ENCODE measurements at places on chromosomes 6 and 20.

DNA sequence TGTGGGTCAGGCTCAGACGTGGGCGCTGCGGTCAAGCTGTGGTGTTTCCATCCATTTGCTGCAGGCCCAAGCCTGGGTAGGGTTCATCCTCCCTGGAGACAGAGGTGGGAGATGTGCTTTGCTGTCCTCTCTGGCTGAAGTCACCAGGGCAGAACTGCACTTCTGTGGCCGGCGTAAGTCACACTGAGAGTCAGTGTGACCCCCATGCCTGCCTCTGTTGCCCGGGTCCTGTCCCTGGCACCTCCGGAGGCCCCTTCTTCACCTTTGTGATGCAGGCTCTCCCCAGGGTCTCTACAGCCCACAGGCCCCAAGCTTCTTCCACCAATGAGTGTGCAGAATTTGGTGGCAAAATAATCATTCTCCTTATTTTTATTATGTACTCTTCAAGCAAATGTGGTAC is 53.8 kb upstream of the DACT2 start:
- no peak for DNase-seq

GRCh38 chr6:33272275-33273128 is 627 bp downstream of the RPS18 start:
- DNase-seq: no peak

DNA sequence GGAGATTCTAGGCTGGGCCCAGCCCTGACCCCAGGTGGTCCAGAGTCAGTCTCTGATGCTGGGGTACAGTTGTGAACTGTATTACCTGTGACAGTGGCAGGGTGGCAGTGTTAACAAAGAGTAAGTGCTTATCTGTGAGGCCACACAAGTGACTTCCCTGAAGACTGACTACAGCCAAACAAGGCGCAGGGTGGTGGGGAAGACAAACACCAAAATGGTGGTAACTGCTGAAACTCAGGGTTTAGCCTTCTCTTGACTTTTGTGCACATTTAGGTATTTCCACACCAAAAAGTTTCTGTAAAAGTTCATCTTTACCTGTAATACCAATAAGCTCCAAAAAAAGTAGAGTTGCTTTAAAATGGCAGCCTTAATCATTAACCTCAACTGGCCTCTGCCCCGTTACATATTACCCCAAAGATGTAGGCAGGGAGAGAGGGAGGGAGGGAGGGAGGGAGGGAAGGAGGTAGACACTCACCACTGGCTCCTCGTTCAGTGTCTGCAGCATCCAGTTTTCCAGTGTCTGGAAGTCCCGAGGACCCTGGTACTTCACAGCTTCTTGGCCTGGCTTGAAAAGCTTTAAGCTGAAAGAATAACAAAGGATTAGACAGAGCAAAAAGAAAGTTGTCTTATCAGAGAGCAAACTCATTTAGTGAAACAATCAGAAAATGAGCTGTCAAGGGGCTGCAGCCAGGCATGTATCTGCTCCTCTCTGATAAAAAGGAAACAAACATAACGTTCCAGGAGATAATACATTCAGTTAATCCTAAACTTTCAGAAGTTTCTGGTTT is 11.3 kb downstream of the TXNDC5 start:
- DNase-seq: no peak

GRCh38 chr6:136527831-136528230 is 22.4 kb downstream of the MAP7 start:
- no peak for DNase-seq

DNA sequence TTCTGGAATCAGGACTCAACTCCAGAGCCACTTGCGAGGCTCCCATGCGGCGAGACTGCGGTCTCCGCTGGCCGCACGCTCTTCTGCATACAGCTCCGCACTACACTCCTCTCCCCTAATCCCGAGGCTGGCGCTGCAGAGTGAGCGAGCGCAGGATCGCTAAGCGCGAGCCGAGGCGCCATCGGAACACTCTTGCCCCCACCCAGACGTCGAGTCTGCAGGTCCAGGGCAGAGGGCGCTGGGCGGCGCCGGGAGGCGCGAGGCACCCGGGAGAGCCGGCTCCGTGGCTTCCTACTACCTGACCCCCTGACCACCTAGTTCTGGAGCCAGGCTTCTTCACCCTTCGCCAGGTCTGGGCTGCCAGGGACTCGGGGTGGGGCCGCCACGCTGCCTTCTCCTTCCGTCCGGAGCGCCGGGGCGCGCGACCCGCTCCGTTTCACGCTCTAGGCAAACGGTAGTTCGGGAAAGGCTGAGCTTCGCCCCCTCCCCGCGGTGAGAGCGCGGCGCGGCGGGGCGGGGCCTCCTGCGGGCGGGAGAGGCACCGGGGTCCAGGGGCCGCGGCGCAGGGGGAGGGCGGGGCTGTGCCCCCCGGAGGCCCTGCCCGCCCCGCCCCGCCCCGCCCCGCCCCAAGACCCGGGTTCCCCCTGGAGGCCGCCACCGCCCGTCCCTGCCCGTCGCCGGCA is 5.4 kb upstream of the TUBB2A start:
- peak; percentile 32 for DNase-seq

DNA sequence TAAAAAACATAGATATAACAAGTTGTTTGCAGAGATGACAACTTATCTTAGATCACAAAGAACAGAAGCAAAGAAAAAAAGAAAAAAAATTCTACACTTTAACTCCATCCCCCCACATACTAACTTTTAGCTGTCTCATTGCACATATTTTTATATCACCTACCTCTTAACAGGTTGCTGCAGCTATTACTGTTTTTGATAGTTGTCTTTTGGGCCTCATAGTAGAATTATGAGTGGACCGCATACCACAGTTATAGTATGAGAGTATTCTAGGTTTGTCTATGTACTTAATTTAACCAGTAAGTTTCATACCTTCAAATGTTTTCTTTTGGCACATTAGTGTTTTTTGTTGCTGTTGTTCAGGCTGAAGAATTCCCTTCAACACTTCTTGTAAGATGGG is 12.3 kb downstream of the RSPH3 start:
- DNase-seq: no peak

DNA sequence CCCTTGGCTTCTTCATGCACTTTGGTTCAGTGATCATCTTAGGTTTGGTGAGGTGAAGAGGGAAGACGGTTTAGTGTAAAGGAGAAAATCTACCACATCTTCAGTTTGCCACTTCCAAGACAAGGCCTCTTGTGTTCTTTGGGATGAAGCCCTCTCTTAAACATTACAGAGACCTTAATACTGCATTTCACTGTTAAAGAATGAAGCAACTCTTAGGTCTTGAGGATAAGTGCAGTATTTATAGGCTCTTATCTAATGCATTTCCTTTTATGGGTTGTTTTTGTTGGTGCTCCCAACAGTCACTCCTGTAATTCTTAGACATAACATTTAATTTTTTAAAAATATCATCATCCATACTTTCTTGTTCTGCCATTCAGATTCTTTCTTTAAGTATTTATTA is 139.9 kb upstream of the LAMP5 start:
- DNase-seq: no peak

DNA sequence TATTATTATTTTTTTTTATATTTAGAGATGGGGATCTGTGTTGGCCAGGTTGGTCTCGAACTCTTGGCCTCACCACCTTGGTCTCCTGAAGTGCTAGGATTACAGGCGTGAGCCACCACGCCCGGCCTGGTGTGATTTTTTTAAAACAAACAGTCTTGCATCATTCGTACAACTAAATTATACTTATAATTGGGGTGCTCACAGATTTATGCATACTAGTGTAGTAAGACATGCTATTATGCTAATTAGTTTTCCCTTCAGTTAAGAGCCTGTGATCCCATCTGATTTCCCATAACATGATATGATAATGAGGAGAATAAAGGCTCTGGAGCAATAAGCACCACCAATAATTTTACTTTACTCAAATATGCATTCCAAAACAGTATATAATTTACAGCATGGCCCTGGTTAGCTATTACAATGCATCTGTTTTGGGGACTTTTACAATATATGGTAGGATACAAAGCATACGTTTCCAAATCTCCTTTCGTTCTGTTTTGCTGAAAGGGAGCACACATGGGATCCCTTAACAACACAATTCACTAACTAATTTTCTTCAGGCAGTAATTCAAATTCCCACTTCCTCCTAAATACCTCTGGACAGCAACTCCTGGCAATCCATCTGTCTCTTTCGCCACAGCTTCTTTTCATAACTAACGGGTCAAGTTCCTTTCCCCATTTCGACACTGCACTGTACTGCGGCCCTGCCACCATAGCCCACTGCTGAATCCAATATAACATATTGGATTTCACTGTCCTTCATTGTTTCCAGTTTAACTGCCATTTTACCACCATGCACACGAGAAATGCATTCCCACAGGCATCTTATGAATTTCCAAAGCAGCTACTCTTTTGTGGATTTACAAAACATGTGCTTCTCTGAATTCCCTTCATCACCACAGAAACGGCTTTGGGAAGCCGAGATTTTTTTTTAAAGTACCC is 1.7 kb downstream of the NUDT3 start:
- no peak for DNase-seq

- DNase-seq: no peak
These were observed 26.2 kb downstream of the SLC16A10 start for GRCh38 chr6:111113336-111114086.

- DNase-seq: no peak
These were observed 70.8 kb downstream of the TNFAIP3 start for GRCh38 chr6:137937834-137938233.

DNA sequence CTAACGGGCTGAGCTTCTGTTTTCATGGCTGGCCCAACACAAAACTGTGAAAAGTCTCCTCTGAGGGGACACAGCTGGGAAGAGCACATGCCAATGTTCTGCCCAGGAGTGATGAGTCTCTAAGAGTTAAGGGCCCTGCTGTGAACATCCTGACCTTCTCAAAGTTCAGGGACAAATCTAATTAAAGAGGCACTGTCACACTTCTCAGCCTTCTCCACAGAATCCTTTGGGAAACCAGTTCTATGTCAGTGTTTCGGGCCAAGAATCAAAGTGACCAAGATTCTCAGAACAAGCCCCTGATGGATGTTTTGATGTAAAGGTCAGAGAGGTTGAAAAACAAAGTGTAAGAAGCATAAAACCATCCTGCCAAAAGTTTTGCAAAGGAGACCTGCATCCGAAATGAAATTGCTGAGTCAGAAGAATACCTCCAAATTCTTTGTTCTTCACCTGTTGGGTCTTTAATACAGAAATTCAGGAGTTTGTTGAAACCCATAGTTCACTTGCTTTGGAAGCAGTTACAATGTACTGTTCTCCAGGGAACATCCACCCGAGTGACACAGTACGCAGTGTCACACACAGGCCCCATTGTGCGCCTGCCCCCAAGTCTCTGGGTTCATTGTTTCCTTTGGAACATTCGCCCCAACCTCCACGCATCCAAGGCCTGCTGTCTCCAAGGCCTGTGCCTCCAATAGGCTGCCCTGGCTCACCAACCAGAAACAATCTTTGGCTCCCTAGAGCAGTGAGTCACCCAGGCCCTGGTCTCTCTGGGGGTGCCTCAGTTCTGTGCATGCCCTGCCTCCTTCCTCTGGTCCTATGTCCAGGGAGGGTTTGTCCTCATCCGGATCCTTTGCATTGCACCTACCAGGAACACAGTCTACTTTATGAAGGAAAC is 65.5 kb upstream of the QKI start:
- no peak for DNase-seq

- DNase-seq: no peak
These were observed 96.2 kb downstream of the TCP11 start for GRCh38 chr6:35044761-35045421.

DNA sequence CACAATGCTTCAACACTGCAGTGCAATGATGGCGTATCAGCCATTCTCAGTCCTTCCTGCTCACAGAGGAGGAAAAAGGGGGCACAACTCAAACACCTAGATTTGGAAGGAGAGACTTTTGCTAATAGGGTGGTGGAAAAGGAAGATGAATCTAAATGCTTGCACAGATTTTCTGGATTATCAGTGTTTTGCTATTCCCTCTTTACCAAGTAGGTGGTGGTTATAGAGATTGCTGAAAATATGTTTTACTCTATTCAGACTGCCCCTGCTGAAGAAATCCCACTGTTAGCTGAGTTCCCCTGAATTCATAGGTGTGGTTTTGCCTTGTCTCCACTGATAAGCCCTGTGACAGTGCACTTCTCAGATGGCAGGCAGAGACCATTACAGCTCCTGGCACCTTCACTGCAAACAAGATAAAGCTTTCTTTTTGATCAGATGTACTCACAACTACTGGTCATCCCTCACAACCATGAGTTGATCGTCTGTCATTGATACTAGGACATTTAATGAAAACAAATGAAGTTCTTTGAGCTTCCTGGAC is 311.4 kb downstream of the KIF16B start:
- DNase-seq: no peak

DNA sequence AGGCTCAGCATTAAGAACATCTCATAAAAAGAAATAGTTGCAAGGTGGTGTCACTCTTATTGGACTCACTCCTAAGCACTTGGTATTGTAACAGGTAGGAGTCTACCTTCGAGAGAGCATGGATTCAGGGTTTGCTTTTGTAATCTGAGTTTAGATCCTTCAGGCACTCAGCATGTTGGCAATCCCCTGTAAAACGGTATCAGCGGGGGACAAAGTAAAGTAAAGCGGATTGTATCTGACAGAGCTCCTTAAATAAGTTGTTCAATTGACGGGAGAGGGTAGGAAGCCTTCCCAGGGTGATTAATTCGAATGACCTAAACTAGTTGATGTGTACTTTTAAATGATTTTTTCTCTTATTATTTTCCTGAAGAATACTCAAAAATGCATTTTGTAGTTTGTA is 869.8 kb upstream of the EPHA7 start:
- no peak for DNase-seq

GRCh38 chr6:134549854-134550253 is 231.9 kb upstream of the SGK1 start:
- no peak for DNase-seq

- no peak for DNase-seq
These were observed 6.4 kb downstream of the SYNJ2 start for GRCh38 chr6:157987788-157988699.

- no peak for DNase-seq
These were observed 80.8 kb downstream of the RCAN2 start for GRCh38 chr6:46410334-46410953.

GRCh38 chr20:58980711-58981627 is at the start of gene NELFCD:
TSS of gene NELFCD (plus strand) at chr20:58981256. CDS start at chr20:58981310, 54 bp downstream.
- DNase-seq: peak; percentile 75

DNA sequence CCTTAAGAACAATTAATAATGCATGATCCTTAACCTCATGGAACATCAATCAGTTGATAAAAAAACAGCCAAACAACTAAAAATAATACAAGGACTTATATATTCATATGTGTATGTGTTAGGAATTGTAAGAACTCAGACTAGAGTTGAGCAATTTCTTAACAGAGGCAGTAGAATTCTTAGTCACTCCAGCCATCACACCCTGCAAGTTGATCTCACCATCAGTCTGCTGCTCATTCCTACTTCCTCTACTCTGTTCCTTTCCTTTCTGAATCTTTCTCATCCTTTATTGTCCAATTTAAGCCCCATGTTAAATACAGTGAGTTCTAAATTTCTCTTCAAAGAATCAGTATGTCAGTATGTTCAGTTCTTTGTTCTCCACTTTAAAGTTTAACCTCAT is 2.6 kb downstream of the ZNF165 start:
- DNase-seq: no peak

DNA sequence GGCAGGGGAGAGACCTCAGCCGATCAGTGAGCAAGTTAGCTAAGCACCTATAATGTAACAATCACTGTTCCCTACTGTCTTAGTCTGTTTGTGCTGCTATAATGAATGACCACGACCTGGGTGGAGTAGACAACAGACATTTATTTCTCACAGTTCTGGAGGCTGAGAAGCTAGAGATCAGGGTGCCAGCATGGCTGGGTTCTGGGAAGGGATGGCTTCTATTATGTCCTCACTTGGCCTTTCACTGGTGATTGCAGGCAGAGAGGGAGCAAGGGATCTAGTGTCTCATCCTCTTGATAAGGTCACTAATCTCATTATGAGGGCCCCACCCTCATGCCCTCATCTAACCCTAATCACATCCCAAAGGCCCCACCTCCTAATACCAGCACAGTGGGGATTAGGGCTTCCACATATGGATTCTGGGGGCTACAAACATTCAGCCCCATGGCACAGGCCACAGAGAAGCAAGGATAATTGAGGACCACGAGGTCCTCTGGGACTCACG is 162.5 kb downstream of the CD83 start:
- no peak for DNase-seq

Data from stimulated activated CD4-positive, alpha-beta T cell treated with anti-CD3 and anti-CD28 coated beads, Interleukin-1b, Interleukin-23, amount 100 ng/mL, for 1 hour (primary cell).